ENCODE measurements at places on chromosomes 5 and 9. TPM values are rescaled to one million over a fixed set of nuclear protein-coding genes. Genes with fewer than 3 reads are reported as not detected.

GRCh38 chr9:123583646-123584045 is 227.6 kb downstream of the CRB2 start:
- DNase-seq = no peak

The PAEP gene
- not detected for total RNA-seq

DNA sequence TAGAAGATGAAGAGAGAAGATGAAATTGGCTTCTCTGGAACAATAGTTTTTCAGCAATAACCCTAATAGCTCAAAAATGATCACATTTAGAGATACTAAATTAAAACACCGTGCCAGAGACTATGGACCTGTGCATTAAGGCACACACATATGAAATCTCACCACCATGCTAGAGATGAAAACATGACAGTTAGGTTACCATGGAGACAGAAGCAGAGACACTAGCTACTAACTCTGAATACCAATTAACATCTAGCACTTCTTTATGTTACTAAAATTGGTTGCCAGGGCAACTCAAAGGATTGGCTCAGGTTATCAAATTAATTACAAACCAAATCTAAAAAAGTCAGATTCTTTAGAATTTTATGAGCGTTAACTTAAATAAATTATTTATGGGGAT is 337.7 kb downstream of the PLK2 start:
- DNase-seq = no peak

DNA sequence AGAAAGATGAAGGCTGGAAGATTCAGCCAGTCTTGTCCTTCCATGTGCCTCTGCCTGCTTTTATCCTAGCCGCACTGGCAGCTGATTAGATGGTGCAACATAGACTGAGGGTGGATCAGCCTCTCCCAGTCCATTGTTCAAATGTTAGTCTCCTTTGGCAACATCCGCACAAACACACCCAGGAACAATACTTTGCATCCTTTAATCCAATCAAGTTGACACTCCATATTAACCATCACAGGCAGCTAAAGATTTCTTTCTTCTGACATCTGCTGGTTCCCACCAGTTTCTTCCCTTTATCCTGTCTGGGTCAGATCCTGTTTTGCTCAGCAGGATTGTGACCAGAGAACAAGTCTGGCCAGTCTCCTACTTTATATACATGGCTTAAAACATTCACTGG is 276.5 kb upstream of the TYRP1 start:
- DNase-seq = no peak

DNA sequence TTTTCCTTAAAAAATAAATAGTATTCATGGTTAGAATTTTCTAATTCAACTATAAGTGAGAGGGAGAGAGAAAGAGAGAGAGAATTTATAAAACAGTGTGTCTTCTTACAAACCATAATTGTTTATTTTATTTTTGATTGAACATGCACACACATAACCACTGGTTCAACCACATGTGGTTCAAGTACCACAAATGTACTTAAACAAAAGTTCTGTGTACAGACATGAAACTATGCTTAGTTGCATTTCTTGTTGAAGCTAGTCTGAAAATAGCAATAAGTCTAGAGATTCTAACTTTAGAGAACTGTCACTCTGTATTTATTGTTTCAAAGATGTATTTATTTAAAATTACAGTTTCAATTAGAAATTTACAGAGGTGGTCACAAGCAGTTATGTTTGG is 130.6 kb upstream of the PDE4D start:
- DNase-seq = no peak

- DNase-seq = peak; percentile 37
These were observed 23.8 kb downstream of the SVEP1 start for GRCh38 chr9:110555551-110556331.

GRCh38 chr5:93340881-93341280 is 240.1 kb downstream of the NR2F1-AS1 start:
- DNase-seq = no peak

All from left colon (tissue), 2 donors.